AML-193 (cell line): ENCODE measurements at places on chromosomes 2 and 18.

- DNase-seq: no peak
Measured at GRCh38 chr2:223529696-223530095, 72.5 kb downstream of the SCG2 start.

GRCh38 chr2:19802086-19802841, 99.5 kb downstream of the TTC32 start:
- no peak for DNase-seq

GRCh38 chr2:215888680-215889079, 124.7 kb downstream of the MREG start:
- no peak for DNase-seq

DNA sequence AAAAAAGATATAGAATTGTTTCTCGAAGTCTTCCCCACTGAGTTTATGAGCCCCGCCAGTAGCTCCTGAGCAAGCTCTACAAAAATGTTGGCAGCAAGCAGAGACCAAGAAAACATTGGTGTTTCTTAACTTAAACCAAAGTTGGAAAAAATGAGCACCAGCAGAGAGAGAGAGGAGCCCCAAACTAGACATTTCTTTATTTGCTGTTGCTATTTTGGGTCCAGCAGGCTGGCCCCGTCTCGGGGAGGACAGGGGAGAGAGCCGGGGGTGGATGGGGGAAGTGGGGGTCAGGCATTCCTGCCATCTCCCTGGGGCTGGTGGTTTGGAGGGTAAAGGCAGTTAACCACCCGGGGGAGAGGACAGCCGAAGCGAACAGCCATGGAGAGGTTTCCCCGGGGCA, 113.0 kb downstream of the DYSF start:
- DNase-seq: no peak

- DNase-seq: peak; percentile 47
Measured at GRCh38 chr2:181058378-181059269, 78.2 kb downstream of the UBE2E3 start.

DNA sequence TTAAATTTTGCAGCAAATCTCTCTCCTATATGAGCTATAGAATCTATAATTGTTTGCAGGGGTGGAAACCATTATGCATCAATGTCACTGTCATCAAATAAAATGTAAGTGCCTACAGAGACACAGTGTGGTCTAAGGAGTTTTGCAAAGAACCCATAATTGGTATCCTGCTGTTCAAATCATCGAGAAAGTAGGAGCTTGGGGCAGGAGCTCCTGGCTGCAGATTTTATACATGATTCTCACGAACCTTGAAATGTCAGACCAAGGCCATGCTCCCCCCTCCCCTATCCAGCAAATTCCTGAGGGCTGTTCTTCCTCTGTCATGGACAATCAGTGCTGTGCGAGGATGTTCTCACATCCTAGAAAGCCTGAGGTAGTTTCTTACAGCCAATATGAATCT, 119.5 kb upstream of the CYRIA start:
- no peak for DNase-seq

GRCh38 chr2:220880623-220881596, 691.2 kb downstream of the EPHA4 start:
- DNase-seq: no peak

DNA sequence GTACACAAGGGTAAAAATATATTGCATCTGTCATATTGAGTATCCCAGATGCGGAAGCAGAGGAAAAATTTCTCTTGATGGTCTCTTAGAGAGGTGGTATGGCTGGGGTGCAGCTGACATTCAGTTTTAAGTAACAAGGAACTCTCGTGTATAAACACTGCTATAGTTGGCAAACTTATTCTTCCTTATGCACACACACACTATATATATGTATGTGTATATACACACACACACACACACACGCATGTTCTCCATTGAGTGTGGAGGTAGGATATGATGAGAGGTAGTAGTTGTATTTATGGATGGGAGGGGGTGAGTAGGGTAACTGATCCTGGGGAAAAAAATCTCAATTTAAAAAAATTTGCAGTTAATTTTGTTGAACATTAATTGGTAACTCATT, 10.6 kb downstream of the PHLPP1 start:
- no peak for DNase-seq

GRCh38 chr2:19187323-19188020, 171.0 kb downstream of the OSR1 start:
- no peak for DNase-seq

- no peak for DNase-seq
Measured at GRCh38 chr18:5302606-5303005, 7.1 kb upstream of the ZBTB14 start.

DNA sequence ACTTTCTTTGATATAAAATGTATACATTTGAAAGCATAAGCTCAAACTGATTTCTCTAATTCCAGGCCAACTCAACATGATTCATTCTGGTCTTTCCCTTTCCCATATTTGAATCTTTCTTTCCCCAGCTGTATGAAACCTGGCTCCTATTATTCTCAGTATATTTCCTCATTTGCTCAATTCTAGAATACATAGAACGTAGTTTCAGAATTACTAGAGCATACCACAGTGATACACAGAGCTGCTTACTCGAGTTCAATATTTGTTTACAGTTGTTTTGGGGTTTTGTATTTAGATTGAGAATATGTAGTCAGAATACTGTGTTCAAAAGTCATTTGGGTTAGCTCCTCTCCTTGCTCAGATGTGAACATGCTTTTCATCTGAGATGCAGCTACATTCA, 43.0 kb downstream of the TNFRSF11A start:
- DNase-seq: no peak

DNA sequence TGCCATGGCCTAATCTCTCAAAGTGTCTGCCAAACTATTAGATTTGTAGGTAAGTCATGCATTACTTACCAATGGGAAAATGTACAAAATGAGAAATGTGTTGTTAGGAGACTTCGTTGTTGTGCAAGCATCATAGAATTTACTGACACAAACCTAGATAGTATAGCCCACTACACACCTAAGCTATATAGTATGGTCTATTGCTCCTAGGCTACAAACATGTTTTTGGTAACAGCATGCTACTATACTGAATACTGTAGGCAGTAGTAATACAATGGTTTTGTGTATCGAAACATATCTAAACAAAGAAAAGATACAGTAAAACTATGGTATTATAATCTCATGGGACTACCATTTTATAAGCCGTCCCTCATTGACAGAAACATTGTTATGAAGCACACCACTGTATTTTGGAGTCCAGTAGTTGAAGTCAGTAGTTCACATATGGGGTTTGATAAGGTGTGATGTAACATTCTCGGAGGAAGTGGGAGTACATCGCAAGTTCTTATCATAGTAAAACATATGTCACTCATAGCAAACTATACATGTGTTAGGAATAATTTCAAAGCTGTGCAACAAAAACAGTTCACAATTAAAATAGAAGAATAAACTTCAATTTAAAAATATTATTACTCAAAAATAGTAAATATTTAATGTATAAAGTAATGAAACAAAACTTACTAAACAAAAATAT, 12.0 kb upstream of the GTF2A1L start:
- no peak for DNase-seq

DNA sequence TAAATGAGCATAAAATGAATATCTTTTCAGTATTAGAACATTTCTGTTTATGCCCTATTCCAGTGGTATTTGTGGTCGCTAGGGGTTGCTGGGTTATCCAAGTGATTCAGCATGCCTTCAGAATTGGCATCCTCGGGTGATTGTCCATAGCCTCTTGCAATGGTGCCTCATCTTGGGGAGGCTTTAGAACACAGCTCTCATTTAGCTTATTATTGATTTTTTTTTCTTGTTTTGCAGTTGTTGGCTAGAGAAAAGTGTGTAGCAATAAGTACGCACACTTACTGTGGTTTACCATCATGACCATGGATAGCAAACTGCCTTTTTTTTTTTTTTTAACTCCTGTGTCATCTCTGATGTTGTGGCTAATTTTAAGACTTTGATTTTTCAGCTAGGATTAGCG, 33.6 kb downstream of the PLEKHA3 start:
- DNase-seq: no peak

DNA sequence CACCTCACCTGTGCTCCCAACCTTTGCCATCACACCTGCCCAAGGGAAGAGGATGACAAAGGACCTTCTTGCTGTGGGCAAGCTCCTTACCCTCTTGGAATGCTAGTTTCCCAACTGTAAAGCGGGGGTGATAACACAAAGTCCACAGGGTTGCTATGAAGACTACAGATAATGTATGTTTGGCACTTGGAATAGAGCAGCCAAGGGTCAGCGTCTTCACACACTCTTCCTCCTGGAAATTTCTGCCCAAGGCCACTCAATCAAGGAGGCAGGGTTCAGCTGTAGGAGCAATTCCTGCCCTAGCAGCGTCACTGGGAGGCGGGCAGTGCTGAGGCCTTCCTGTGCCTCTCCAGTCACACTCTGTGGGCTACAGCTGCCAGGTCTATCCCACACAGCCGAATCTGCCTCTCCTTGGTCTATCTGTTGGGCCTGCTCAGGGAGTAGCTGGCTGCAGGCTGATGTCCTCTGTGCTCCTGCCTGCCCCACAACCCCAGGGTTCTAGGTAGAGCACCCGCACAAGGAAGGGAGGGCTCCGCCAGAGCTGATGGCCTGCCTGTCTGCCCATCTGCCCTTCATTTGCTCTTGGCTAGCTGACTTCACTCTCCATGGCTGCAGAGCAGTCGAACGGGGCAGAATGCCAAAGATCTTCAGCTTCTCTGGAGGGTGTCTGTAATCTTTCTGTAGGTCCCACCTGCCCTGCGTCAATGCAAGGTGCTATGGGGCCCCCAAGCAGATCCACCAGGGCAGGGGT, 91.9 kb downstream of the MRO start:
- DNase-seq: no peak

GRCh38 chr2:72984172-72984671, 66.9 kb downstream of the EMX1 start:
- no peak for DNase-seq

GRCh38 chr2:128520340-128520739, 201.7 kb upstream of the HS6ST1 start:
- DNase-seq: no peak

DNA sequence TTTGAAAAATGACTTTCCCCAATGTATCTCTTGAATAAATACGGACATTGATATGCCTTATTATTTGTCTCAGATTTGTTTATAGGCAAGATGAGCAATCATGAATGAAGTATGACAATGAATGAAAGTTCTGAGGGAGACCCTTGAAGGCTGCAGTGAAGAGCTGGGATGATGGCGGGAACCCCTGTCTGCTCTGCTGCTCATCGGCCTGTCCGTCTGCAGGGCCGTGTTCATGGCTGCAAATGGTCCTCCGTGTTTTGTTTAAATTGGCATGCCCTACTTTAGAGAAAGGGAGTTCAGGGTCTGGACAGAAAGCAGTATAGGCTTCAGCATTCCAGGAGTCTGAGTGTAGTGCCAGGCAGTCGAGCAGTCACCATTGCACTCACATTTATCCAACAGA, 1.2 kb upstream of the HS1BP3 start:
- no peak for DNase-seq

- no peak for DNase-seq
Measured at GRCh38 chr2:196592911-196593881, 46.3 kb upstream of the CCDC150 start.

DNA sequence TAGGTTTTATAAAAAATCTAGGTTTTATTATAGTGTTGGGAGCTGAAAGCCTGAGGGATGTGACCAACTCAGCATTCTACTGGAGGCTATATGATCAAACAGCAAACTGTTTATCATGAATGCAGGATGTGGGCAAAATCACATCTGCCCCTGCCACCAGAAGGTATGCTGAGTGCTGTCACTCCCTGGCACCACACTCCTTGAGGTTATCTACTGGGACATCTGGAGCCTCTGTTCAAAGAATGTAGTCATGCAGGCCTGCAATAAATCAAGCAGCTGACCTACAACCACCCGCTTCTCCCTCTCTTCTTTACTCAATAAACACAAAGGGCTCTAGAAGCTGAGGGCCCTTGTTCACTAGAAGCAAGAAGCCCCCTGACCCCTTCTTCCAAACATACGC, 328.4 kb upstream of the DDX18 start:
- no peak for DNase-seq

DNA sequence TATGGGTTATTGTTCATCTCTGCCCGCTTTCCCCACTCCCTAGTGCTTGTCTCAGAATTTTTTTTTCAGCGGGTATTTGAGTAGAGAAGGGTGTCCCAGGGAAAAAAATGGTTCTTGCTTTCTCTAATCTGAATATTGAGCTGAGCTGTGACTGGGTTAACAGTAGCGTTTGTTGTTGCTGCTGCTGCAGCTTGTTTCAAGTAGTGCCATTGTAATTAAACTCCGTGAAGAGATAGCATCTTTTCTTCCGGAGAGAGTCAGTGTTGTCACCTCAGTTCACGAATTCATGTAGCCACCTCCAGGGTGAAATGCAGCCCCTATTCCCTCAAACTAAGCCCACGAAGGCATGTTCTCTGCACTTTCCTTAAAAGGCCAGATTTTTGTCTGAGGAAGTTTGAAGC, 1.5 kb upstream of the AAK1 start:
- DNase-seq: no peak

- no peak for DNase-seq
Measured at GRCh38 chr2:190184460-190184859, 121.9 kb upstream of the MSTN start.

DNA sequence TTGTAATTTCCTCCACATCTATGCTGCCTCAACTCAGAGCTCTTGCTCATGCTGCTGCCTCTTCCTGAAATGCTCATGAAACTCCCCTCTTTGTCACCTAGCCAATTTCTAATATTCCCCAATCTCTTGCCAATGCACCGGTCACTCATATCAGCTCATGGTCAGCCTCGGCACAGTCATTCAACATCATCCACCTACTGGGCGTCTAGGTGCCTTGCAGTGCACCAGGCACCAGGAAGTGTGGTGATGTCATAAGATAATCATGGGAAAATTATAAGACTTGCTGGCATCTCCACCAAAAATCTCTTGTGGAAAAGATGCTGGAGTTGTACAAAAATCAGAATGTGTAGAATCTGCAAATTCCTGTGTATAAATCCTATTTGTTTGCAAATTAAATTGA, 52.6 kb upstream of the RAB27B start:
- DNase-seq: no peak

DNA sequence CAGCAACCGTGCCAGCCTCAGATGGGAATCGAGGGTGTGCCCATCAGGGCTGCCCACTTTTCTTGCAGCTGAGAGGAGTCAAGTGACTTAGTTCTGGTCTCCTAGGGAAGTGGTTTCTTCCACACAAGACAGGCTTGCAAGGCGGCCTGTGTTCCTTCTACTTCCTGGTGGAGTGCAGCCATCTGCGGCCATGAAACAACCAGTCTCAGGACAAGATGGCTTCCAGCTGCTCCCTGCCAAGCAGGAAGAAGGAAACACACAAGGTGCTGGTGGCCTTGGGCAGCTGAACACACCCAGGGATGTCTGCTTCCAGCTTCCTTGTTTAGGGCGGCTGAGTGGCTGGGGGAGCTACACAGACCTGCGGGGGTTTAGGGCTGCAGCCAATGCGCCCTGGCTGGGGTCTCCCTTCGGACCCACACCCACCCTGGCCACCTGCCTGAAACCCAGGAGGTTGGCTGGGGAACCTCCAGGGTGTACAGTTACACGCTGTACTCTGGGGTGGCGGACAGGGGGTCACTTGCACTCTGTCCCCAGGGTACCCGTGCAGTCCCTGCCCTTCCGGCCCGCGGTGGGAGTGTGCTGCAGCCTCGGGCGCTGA, 34.7 kb downstream of the PTPN18 start:
- no peak for DNase-seq
